ENCODE measurements at places on chromosomes 3 and 15.

- DNase-seq, result peak; percentile 27
Observed at GRCh38 chr3:71581457-71582035, 2.0 kb downstream of the FOXP1 start.

DNA sequence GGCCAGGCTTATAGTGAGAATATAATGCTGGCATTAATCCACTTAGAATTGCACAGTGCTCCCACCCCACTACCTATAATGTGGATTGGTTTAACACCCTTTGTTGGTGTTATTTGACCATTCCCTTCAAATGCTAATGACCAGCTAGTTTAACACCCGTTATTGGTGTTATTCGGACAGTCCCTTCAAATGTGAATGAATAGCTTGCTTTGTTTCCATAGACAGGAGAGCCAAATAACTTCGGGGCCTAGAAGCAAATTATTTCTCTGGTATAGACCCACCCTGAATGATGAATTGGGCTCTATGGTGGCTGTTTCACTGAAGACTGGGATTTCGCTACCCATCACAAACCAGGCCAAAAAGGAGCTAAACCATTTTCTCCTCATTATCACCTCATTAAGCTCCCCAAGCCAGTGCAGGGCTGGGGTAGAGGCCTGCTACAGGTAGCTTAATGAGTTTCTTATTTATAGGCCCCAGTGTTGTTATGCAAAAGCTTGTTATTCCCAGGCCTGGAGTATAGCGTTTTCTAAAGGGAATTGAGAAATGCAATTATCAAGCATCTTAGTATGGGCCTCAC, 494.1 kb upstream of the DPH6 start:
- DNase-seq, result no peak

DNA sequence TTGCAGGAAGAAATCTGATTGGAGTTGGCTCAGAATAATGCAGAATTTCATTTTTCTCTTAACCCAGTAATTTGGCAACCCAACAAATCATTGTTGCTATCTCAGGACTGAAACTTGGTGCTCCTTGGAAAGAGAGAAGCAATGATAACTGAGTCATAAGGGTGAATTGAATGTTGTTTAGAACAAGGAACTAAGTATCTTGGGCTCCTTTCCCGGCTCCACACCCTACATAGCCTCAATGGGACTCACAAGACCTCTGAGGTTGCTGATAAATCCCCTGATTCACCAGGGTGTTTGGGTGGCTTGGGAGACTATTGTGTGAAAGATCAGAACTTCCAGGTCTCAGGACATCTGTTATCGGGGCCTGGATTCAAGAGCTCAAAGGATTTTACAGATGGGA, 7.8 kb upstream of the RAB8B start:
- no peak for DNase-seq

DNA sequence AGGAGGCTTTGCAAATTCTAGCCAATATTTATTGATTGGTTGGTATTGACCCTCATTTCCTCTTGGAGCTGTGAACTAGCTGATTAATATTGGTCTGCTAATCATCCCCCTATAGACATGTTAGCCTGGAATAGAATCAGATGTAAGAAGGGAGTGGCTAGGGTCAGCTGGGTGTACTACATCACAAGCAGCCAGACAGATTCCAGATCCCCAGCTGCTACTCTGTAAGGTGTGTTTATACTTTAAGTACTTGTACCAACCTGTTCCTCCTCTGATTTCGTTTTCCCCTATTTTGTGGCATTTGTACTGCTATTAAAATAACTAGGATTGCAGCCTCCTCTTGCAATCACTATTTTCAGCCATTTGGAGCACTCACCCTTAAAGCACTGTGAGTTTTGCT, 49.9 kb downstream of the PARP15 start:
- DNase-seq, result no peak

- DNase-seq, result no peak
Observed at GRCh38 chr3:192953926-192954325, 36.3 kb upstream of the MB21D2 start.

DNA sequence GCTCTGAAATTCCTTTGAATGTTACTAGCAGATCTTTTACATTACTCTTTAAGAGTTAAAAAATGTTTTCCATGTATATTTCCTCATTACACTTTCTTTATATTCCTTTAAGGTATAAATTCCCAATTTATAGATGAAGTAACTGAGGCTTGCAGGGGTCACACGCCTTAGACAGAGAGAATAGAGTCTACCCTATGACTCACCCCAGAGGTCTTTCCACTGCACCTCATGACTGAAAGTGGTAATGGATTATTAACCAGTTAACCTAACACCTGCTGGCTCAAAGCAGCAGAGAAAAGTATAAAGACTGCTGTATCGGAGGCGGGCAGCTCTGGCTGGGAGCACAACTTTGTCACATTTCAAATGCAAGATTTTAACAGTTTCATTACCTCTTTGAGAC, 37.7 kb downstream of the LDHAL6B start:
- DNase-seq, result no peak

DNA sequence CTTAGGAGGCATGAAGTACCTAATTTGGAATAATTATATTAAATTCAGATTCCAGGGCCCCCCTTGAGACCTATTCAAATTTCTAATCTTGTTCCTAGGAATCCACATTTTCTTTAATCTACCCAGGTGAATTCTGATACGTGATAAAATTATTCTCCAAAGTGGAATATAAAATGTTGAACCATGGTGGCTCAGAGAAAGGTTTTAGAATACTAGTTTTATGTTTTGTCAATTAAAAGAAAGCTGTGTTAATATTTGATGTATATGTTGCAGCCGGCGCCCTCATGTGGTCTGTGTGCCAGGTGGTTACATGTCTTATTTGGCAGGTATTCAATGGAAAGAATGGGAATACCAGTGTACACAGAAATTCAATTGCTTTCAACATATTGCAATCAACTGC, 321.8 kb downstream of the FEZF2 start:
- DNase-seq, result no peak

GRCh38 chr15:58447271-58448010, 15.7 kb downstream of the LIPC start:
- peak; percentile 25 for DNase-seq

GRCh38 chr3:174218016-174218415, 641.1 kb upstream of the NAALADL2 start:
- no peak for DNase-seq

DNA sequence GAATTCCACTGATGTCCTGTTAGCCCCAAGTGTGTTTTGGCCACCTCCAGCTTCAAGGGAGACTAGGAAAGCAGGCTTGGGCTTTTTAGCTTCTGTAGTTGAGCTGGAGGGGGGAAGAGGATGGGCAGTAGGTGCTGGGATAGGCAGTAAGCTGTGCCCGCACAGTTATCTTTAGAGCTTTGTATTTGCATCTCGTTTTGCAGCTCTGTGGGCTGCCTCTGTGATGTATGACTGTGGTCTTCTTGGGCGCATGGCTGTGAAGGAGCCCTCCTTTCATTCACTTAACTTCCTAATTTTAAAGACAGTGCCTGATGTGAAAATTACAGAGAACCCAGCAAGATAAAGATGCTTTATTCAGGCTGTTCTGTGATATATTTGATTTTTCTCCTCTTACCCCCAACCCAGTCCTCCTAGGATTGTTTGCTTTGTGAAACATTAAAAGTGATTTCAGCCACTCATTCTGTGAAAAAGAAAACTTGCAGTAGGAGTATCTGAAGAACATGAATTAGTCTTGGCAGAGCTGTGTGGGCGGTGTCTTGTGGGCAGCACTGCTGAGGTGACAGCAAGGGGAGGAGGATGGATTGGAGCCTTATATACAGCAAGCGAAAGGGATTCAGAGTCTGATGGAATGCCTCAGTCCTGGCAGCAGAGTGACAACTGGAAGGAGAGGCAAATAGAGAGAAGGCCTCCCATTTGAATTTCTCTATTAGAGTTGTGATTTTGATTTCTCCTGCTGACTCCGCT, 74.3 kb downstream of the LARS2 start:
- DNase-seq, result no peak

Data from pons (tissue), 1 donor.